Suppressor macrophage treated with lipopolysaccharide for 4 hours (primary cell): ENCODE measurements at places on chromosomes 4 and X.

- no peak for DNase-seq
Observed at GRCh38 chrX:10155137-10155536, 1.6 kb upstream of the CLCN4 start.

DNA sequence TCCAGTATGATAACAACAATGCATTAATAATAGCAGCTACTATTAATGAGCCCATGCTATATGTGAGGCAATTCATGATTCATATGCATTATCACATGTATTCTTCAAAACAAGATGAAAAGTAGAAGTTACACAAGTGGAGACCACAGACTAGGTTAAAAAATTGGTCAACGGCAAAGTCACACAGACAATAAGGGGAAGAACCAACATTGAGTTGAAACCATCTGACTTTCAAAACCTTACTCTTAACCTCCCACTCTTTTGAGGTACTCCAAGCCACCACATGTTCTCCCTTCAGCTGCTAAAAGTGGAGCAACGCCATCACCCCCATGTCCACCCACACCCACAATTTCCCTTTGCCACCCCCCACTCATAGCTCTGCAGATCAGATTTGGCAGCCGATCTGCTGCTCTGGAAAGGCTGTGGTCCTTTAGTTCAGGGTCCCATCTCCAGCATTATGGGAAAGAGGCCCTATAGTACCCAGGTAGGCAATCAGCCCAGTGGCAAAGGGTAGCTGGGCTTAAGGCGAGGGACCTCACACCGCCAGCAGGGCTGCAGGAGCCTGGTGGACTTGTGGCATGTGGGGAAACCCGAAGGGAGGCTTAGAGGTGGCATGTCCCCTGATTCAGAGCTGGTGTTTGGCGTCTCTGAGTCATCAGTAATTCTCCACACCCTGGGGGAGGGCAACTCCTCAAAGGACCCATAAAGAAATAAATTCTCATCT lies 33.5 kb upstream of the CYBB start:
- DNase-seq = peak; percentile 74

GRCh38 chrX:112857478-112857878 lies 16.8 kb upstream of the AMOT start:
- DNase-seq = no peak

GRCh38 chrX:68894142-68894512 lies 65.3 kb downstream of the EFNB1 start:
- no peak for DNase-seq

- no peak for DNase-seq
Observed at GRCh38 chrX:109643687-109644086, 18.7 kb upstream of the KCNE5 start.

GRCh38 chr4:163404580-163404979 lies 60.9 kb downstream of the NPY5R start:
- DNase-seq = no peak

DNA sequence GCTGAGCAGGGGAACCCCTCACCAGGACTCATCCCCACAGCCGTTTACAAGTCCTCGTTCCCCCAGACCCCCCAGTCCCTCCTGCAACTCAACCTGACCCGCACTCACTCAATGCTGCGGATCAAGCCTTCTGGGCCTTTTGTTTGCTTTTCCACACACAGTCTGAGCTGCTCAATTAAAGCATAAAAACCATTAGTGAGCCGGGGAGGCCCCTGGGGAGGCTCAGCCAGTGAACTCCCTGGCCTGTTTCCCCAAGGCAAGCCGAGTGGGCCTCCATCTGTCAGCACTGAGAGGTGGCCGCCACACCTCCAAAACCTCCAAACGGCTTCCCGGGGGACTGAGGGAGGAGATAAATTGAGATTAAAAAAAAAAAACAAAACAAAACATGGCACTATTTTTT lies 158.5 kb downstream of the SHOX start:
- DNase-seq = no peak

DNA sequence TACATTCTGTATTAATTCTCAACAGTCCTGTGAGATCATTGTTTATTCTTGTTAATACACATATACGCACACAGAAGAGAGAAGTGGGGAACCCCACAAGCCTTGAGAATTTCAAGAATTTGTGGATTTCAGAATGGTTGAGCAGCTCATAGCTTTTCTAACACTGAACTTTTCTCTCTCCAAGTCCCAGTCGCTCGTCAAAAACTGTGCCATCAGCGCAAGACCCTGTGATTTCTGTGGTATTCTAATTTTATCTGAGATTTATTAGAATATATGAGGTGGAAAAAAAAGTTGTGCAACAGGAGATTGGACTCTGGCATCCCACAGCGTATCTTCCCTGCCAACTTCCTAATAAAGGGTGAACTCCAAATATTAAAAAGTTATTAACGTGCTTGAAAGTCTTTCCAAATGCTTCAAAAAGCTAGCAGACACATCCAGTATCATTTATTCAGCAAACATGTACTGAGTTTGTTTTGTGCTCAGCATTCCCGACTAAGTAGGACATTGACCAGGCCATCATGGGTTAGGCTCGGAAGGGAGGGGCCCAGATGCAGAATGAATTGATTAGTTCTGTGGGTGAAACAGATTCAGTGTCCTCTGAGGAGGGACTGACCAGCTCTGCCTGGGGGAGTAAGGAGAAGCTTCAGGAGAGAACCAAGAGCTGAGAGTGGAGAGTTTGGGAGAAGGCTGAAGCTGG lies 165.6 kb downstream of the CBR4 start:
- no peak for DNase-seq

DNA sequence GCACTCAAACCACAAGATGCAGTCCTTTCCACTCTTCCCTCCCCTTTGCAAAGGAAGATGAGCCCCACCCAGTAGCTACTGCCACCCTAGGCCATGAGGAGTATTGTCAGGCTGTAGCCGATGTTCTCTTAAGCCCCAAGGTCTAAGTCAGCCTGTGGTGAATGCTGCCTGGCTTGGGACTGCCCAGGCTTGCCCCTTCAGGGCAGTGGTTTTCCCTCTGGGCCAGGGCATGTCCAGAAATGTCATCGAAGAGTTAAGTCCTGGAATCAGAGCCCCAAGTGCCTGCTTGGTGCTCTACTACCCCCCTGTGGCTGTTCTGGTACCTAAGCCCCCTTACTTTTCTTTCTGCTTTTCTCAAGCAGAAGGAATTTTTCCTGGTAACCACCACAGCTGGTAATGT lies 11.8 kb upstream of the PGK1 start:
- no peak for DNase-seq

DNA sequence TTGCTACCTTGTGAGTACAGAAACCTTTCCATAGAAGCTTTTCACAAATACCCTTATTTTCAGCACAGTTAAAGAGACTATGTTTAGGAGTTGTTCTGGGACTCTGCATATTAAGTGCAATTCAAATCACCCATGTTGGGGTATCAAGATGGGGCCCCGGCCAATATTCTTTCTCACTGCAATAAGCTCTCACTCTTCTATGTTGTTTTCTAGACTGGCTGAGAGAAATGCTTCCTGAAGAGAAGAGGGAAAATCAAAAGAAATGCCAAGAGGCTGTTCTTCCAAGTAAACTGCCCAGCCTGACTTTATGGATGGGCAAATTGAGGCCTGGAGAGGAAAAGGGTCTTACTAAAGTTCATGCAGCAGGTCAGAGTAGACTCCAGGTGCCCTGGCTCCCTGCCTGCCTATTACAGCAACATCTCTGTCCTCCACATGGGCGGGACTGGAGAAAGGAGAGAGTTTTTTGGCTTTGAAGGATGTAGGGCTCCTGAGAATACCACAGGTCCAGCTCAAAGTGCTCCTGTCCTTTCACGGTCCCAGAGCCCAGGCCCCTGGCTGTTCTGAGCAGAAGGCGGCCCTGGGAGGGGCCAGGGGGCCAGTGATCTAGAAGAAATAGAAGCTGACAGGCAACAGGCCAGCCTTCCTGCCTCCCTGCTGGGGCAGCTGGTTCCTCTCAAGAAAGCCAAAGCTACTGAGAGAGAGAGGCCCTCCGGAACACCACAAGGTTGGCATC lies 745 bp upstream of the IQSEC2 start:
- no peak for DNase-seq

- no peak for DNase-seq
Observed at GRCh38 chr4:163523791-163524365, 29.4 kb downstream of the TMA16 start.

DNA sequence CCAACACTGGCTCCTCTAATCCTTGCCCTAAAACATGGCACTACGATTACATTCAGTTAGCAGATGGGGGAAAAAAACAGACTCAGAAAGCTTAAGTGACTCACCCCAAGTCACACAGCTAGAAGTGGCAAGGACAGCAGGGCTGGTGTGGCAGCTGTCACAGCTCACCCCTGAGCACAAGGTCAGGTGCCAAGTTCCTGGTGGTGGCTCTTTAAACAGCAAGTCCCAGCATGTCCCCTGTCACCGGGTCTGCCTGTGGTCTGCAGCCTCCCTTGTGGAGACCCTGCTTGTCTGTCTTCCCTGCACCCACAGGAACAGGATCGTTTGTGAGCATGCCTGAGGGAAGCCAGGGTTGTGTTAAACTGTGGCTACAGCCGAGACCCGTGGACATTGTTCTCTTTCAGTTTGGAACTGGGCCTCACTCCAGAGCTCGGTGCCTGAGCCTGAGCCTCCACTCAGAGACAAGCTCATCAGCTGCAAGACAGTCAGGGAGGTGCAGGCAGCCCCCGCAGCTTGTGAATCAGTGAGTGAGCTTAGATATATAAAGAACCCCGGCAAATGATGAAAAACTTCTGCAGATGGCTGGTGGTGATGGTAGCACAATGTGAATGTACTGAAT lies 260.8 kb downstream of the BCOR start:
- DNase-seq = no peak

DNA sequence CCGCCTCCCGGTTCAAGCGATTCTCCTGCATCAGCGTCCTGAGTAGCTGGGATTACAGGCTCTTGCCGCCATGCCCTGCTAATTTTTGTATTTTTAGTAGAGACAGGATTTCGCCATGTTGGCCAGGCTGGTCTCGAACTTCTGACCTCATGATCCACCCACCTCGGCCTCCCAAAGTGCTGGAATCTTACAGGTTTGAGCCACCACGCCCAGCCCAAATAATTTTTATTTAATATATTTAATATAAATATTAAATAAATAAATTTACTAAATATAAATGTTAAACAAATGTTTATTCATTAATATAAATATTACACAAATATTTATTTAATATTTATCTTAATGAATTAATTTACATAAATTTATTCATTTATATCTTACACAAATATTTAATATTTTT lies 120.2 kb downstream of the SHOX start:
- DNase-seq = no peak

GRCh38 chr4:168994958-168995357 lies 15.1 kb downstream of the CBR4 start:
- DNase-seq = no peak

DNA sequence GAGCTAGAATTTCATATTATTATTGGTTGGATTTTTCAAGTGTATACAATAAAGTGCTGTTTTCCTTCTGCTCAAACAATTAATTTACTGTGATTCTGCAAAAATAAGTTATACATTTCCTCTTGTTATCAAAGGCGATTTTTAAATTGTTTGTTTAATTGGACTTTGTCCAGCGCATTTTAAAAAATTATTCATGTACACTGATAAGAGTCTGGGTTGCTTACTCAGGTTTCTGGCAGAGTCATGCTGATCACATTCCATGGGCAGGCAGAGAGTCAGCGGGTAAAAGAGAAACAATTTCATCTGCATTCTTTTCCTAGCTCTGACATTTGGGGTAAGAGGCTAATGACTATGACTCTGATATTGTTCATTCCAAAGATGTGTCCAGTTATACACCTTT lies 8.9 kb downstream of the FAT4 start:
- DNase-seq = no peak

- no peak for DNase-seq
Observed at GRCh38 chr4:140267576-140267975, 105.9 kb upstream of the SCOC start.

GRCh38 chrX:43750248-43750676 lies 94.2 kb downstream of the MAOA start:
- DNase-seq = peak; percentile 79

DNA sequence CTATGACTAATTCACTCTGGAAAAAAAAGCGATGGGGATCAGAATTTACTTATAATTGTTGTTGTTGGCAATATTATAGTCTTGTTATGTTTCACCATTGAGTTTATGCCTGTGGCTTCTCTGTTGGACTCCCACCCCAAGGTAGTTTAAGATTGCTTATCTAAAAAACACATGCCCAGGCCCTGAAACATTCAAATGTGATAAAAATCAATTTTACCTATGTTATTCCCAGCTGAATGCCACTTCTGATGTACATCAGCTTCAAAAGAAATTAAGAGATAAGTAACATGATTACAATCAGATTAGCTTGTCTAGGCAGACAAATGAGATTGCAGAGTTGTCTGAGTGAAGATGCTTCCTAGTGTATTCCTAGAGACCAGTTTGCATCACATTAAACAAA lies 484.7 kb downstream of the PCDH7 start:
- no peak for DNase-seq

- DNase-seq = no peak
Observed at GRCh38 chr4:182553653-182554052, 310.5 kb downstream of the TENM3 start.

- DNase-seq = no peak
Observed at GRCh38 chrX:34956916-34957315, 14.3 kb downstream of the FAM47B start.

GRCh38 chrX:79146640-79147390 lies 2.3 kb downstream of the GPR174 start:
- no peak for DNase-seq

GRCh38 chrX:24215272-24215671 lies 65.7 kb downstream of the ZFX start:
- DNase-seq = no peak

GRCh38 chrX:10570601-10571000 lies 49.8 kb downstream of the MID1 start:
- DNase-seq = no peak
